Heart right ventricle (tissue), 16 donors: ENCODE measurements at places on chromosomes 1 and 21.

DNA sequence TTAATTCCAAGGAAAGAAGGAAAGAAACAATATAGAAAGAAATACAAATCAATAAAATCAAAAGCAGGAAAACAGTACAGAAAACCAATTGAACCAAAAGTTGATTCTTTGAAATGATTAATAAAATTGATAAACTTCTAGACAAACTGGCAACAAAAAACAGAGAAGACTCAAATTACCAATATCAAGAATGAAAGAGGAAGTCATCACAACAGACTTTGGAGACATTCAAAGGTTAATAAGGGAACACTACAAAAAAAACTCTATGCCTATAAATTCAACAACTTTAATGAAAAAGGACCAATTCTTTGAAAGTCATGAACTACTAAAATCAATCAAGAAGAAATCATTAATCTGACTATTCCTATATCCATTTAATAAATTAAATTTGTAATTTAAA is 329.3 kb upstream of the NR5A2 start:
- no peak for DNase-seq

- DNase-seq = no peak
These were observed 612.8 kb downstream of the LMO4 start for GRCh38 chr1:87941337-87941946.

DNA sequence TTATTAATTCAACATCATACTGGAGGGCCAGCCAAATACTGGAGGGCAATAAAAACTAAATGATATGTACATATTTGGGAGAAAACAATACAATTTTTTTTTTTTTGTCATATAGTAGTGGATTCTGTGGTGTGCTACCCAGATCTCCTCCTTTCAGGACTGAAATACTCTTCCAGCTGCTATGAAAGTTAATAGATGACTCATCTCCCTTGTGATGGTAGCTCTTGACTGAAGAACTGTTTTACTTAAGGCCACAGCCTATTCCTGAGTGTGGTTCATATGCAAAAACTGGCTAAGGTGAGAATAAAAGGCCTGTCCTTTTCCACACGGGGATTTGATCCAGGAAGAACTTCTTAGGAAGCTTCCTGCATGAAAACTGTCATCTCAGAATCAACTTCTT is 307.9 kb downstream of the HLX start:
- no peak for DNase-seq

- no peak for DNase-seq
These were observed 124.7 kb downstream of the SYF2 start for GRCh38 chr1:25107643-25108010.

GRCh38 chr1:16050328-16050727 is 6.7 kb downstream of the CLCNKB start:
- no peak for DNase-seq

DNA sequence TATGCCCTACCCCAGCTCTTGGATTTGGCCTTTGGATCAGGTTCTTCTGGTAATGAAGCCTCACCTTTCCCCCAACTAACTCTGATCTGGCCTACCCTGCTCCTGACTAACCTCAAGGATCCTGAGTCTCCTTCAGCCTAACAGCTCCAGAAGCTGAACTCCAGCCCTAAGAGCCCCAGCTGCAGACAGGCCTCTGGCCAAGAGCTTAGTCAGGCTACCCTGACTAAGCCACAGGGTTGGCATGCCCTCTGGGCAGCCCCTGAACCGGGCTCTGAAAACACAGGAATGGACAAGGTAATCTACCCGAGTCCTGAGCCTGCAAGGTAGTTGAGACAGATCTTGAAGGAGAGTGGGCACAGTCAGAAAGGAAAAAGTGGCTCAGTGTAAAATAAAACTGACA is 29.4 kb downstream of the COA7 start:
- no peak for DNase-seq

DNA sequence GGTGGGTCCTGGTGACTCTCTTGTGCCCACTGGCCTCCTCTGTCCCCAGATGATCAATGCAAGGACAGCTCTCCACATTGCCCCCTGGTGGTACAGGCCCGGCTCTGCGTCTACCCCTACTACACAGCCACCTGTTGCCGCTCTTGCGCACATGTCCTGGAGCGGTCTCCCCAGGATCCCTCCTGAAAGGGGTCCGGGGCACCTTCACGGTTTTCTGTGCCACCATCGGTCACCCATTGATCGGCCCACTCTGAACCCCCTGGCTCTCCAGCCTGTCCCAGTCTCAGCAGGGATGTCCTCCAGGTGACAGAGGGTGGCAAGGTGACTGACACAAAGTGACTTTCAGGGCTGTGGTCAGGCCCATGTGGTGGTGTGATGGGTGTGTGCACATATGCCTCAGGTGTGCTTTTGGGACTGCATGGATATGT is 10.8 kb downstream of the ADAMTSL4 start:
- DNase-seq = peak; percentile 73

DNA sequence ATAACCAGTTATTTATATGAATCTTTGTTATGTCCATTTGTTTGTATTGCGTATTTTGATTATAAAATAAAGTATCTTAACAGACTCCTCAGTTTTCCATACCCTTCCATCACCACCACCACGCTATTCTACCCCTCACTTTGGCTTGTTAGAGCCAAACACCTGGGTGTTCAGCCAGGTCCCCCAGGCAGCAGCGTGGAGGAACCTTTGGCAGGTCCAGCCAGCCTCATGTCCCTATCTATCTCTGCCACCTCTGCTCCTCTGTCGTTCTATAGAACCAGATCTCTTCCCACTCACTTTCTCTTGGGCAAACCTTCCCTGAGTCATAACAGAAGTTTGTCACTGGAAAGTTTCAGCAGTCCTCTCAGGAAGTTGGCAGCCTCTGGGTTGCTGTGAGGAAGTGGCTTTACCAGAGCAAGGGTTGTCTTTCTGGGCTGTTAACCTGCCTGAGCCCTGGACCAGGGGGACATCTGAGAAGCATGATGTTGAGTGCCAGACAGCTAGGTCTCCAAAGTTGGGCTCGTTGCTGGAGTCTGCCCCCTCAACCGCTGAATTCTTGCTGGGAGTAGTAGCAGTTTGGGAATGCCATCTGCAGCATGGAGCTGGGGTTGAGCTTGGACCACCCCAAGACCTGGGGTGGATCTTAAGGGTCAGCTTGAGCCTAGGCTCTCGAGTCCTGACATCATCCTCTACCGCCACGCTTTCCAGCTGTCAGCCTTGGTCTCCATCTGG is 996 bp upstream of the SH3BGRL3 start:
- DNase-seq = no peak

- DNase-seq = no peak
These were observed 309.9 kb downstream of the ADGRL2 start for GRCh38 chr1:82110366-82111254.

DNA sequence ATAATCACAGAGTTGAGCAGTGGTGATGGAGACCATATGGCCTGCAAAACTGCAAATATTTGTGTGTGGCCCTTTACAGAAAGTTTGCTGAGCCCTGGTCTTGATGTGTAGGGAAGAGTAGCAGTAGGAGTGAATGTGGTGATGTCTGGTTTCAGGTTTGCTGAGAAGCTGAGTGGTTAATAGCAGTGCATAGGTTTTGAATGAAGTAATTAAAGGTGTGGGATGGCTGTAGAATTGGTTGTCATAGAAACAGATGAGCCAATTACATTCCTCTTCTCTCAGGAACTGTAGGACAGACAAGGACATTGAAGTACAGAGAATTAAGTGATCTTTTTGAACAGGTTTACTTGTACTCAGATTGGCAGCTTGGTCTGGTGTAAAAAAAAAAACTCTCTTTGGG is 37.4 kb downstream of the PRDM2 start:
- no peak for DNase-seq

DNA sequence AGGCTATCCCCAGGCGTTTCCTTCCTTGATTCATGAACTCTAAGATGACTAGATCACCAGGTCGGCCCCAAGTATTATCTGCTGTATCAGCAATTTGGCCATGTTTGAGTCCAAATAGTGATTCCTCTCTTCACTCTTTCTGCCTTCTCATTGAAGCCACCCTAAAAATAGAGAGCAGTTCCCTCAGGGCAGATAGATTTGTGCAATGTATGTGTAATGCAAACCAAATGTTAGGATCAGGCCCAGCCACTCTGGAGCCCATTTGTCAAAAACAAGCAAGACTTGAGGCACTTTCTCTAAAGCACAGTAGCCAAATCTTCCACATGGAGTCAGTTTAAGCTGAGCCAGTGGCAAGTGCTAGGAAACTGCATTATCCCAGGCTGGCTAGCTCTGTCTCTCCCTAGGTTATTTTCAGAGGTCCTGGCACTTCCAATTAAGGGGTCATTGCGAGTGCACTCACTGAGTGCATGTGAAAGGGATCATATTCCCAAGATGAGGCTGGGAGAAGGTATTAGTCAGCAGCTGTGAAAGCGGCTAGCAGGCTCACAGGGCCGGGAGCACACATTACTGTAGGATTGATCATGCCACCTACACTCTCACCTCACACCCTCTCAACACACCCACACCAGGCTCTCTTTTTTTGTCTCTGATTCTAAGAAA is 97.9 kb upstream of the RAB3GAP2 start:
- DNase-seq = no peak

DNA sequence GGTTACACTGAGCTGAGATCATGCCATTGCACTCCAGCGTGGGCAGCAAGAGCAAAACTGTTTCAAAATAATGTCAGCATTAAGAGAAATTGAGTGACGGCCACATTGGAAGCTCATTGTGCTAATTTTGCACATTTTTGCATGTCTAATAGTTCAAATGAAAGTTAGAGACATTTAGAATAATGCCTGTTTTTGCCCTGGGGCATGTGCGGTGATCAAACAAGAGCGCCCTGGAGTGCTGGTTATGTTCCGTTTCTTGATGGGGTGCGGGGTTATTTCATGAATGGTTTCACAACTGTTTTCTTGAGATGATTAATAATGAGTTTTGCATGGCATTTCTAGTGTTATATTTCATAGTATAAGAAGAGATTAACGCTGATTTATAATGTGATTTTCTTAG is 13.1 kb downstream of the OR2T11 start:
- no peak for DNase-seq

DNA sequence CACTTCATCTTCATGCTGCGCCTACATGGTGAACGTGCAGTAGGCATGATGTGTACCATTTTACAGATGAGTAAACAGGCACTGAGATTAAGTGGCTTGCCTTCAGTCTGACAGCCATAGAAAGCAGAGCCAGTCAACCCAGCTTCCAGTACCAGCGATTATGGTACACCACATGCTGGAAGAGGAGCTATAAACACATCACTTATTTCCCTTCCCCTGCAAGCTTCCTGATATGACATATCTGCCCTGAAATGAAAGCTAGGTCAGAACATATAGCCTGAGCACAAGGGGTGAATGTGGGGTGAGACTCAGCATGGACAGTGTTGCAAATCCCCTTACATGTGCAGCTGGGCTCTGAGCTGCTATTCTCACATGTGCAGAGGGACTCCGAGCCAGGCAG is 33.8 kb upstream of the IL20 start:
- no peak for DNase-seq

GRCh38 chr1:224540535-224540934 is 75.6 kb upstream of the CNIH3 start:
- DNase-seq = no peak

- DNase-seq = no peak
These were observed 827 bp downstream of the PRKCZ start for GRCh38 chr1:2050793-2051682.

- no peak for DNase-seq
These were observed 29.1 kb upstream of the RBBP5 start for GRCh38 chr1:205150651-205151428.

DNA sequence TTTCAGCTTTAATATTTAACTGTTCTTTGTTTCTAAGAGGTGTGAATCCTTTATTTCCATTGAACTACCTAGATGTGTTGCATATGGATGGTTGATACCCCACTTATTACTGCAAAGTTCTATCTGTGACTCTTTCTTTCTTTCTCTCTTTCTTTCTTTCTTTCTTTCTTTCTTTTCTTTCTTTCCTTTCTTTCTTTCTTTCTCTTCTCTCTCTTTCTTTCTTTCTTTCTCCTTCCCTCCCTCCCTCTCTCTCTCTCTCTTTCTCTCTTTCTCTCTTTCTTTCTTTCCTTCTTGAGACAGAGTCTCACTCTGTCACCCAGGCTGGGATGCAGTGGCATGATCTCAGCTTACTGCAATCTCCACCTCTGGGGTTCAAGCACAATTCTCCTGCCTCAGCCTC is 34.1 kb downstream of the GABPB2 start:
- no peak for DNase-seq

GRCh38 chr1:56062625-56063024 is 516.7 kb downstream of the PLPP3 start:
- no peak for DNase-seq

DNA sequence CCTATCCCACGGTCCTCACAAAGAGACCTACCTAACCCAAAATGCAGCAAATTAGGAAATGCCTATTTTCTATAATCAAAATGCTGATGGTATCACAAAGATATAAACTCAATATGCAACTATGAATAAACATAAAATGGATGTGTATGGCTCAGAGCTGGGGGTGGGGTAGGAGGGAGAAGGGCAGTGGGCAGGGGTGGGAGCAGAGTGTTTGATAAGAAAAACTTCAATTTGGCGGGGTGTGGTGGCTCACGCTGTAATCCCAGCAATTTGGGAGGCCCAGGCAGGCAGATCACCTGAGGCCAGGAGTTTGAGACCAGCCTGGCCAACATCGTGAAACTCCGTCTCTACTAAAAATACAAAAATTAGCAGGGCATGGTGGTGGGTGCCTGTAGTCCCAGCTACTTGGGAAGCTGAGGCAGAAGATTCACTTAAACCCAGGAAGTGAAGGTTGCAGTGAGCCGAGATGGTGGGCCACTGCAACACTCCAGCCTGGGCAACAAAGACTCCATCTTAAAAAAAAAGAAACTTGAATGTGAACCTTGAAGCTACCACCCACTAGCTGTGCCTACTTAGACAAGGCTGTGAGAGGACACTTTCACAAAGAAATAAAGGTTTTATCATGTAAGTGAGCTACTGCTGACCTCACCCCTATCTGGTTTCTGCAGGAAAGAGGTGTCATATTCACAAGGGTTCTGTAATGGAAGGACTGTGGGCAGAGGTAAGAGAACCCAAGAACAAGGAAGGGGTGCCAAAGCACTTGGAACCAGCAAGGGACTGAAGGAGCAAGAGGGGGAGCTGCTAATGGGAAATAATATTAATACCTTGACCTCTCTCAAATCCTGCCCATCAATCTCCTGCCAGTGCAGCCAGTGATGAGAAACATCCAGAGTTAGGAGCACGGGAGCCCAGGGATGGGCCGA is 53.0 kb downstream of the HLCS start:
- no peak for DNase-seq

GRCh38 chr1:99806882-99807281 is 40.4 kb upstream of the FRRS1 start:
- DNase-seq = no peak

DNA sequence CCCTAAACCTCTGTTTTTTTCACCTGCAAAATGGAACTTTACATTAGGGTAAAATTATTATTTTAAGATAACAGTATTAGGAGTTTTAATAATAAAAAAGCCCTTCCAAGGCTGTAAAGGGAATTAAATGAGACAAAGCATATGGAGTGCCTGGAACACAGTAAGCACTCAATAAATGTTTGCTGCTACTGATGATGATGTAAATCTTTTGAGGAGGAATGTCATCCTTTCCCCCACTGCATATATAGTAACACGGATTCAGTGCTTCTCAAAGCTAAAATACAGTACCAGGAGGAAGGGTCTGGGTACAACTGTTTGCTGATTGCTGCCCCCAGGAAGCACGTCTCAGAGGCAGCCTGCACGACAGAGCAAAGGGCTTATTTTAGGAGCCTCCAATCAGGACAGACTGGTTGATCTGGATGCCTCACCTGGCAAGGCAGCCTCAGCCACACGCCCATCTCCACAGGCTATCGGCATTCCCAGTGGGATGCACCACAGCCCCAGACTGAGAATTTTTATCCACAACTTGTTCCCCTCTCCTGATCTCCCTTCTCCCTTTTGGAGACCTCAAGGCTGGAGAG is 64.4 kb downstream of the GADD45A start:
- DNase-seq = no peak
